Stimulated activated CD4-positive, alpha-beta T cell treated with anti-CD3 and anti-CD28 coated beads, Interleukin-12 subunit alpha, Interleukin-12 subunit beta, amount 100 ng/mL, for 4 hours (primary cell): ENCODE measurements at places on chromosomes 1 and 21.

DNA sequence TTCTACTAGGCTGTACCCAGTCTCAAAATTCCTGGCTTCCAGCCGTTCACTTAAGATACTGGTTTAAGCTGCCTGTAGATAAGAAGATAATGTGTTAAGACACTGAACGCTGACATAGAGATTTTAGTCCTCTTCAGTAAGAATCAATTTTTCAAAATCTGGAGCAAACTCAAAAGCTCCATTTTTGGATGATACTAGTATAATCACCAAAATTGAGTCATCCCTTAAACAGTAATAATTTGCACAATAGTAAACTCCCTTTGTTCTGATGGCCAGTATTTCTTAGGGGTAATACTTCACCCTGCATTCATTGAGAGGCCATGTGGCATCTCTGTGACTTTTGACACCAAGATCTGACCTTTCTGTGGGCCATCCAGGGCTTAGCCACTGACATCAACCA is 299.8 kb upstream of the USP25 start:
- DNase-seq, result no peak

GRCh38 chr1:112317140-112317539 is 78.9 kb upstream of the CTTNBP2NL start:
- no peak for DNase-seq

- DNase-seq, result no peak
Measured at GRCh38 chr1:76066394-76066793, 8.2 kb upstream of the ST6GALNAC3 start.

DNA sequence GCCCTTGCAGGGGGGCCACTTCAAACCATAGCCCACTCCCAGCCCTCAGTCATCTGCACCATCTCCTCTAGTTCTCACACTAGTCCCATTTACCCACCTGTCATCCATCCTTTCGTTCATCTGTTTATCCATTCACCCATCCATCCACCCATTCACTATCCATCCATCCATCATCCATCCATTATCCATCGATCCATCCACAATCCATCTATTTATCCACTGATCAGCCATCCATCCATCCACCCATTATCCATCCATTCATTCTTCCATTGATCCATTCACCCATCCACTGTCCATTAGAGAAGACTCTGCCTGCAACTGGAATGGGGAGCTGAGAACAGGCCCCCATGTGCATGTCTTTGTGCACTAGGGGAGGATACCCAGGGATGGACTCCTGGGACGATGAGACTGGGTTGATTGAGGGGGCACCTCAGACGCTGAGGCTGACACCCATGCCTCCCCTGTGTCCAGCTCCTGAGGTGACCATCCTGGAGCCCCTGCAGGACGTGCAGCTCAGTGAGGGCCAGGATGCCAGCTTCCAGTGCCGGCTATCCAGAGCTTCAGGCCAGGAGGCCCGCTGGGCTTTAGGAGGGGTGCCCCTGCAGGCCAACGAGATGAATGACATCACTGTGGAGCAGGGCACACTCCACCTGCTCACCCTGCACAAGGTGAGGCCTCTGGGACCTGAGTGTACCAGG is 97.9 kb downstream of the TRIM11 start:
- no peak for DNase-seq

- DNase-seq, result no peak
Measured at GRCh38 chr1:168035345-168035744, 98.5 kb upstream of the MPC2 start.

DNA sequence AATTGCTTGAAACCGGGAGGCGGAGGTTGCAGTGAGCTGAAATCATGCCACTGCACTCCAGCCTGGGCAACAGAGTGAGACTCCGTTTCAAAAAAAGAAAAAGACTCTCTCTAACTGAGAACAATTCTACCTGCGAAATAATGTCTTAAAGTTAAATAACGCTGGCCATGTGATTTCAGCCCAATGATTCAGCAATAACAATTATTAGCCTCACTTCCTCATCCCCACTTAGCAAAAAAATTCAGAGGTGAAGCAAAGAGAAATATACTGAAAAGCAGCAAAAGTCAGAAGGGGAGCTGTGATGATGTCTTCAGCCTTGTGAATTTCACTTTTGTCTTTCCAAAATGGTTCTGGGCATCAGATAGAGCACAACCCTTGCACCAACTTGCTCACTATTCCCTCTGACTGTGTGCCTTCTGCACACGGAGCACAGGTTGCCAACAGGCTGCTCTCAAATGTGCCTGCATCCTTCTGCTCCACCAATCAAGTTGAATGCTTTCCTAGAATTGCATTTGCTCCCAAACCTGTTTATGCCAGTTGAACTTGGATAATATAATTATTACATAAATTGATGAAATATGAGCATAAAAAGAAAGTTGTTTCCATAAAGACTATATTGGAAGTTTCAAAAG is 79.8 kb upstream of the IPO9 start:
- DNase-seq, result no peak

DNA sequence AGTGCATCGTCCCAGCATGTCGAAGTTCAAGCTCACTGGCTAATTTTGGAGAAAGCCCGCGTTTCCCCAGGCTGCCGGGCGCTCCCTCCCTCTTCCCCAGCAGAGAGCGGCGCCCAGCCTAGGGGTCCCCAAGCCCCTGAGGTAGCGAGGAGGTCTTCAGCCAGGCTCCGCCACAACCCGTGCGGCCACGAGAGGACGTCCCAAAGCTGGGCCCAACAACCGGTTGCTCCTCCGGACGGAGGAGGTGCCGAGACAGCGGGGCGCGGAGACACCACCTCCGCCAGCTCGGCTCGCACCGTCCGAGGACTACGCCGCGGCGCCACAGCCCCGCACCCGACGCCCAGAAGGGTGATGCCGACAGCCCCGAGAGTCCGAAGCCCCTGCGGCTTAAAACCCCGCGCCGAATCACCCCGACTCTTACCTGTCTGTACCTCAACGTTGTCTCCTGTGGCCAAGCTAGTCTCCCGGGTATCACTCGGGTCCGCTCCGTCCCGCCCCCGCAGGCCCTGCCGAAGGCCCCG is at the start of gene DENND2C:
DENND2C (minus strand) TSS at position 488 of the 521 bp plus-strand sequence. CDS start 44,065 bp downstream, outside the sequence.
- no peak for DNase-seq

- DNase-seq, result no peak
Measured at GRCh38 chr21:32114419-32115035, 164.3 kb downstream of the MIS18A start.

- DNase-seq, result no peak
Measured at GRCh38 chr1:243718893-243719292, 131.2 kb downstream of the AKT3 start.

GRCh38 chr1:21664806-21665588 is 4.2 kb downstream of the RAP1GAP start:
- no peak for DNase-seq

DNA sequence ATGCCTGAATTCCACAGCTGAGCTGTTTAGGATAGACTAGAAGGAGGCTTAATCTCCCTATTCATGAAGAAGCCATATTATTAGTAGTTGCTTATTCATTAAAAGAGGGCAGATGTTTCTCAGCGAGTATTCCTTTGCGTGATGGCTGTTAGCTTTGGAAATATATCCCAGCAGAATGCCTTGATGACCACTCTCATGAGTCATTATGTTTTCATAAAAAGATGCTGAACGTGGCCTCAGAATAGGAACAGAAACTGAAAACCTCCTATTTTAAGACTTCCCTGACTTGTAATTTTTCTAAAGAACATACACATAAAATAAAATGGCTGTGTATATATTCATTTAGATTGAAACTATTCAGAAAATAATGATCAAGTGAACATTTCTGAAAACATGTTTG is 9.6 kb upstream of the PLA2G4A start:
- no peak for DNase-seq

DNA sequence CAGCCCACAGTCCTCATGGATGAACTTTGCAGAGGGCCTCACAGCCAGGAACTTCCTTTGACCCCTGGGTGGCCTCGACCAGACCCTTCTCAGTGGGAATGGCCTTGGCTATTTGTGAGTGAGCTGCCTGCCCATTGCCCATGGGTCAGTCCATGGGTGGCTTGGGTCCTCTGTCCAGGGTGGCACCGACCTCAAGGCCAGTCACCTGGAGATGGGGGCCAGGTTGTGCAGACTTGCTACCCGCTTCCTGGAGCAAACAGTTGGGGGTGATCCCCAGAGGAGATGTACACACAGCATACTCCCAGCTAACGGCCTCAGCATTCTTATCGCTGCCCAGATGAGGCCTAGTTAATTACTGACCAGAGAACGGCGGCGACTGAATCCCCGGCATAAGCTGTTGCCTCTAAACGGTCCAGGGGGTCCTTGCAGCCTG is 23.1 kb upstream of the IFNLR1 start:
- DNase-seq, result no peak
